Ovary (tissue), 10 donors: ENCODE measurements at places on chromosomes 12 and 14. TPM values are rescaled to one million over a fixed set of nuclear protein-coding genes. Genes with fewer than 3 reads are reported as not detected.

- no peak for DNase-seq
Observed at GRCh38 chr12:21219206-21219605, 88.2 kb downstream of the SLCO1B1 start.

- no peak for DNase-seq
Observed at GRCh38 chr12:92537290-92537960, 165.4 kb upstream of the PLEKHG7 start.

DNA sequence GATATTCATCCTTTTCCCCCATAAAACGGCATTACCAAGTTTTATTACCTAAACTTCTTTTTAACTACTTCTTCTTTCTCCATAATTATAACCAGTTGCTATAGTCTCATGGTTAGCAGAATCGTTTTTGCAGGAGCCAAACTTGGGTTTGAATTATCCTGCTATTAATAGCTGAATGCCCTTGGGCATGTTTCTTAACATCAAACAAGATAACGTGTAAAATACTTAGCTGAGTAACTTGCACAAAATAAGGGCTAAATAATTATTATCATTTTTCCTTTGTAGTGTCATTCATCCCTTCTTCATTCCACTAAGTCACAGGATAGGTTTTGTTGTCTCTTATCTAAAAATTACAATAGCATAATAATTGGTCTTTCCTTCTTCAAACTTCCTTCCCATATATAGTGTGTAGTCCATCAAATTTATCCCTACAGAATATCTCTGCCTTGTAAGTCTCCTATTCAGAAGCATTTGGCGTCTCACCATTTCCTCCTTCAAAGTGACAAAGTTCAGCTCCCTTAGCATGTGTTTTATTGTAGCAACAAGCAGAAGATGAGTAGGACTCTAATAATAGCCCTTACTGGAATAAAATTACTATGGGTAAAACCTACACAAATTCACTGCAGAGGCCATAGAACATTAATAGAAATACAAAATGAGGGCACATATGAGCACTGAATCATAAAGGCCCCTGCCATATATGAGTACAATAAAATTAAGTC lies 63.8 kb downstream of the FAR2 start:
- no peak for DNase-seq

GRCh38 chr14:30410986-30411385 lies 148.0 kb upstream of the G2E3 start:
- DNase-seq, result no peak

- DNase-seq, result no peak
Observed at GRCh38 chr12:81206429-81206828, 128.6 kb downstream of the ACSS3 start.

DNA sequence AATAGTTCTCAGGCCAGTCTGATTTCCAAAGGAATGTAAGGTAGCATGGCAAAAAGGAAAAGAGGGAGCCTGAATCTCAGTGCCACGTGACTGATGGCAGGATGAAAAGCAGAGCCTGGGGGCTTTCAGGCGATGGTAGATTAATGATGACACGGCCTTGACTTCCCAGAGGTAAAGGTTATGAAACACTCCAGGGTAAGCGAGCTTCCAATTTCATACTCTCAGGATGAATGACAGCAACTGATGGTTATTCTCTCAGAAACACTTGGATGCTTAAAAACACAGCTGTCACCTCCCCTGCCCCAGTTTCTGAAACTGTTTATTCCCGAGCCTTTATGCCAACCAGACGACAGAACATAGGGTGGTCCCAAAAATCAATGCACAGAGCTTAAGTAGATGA lies 28.8 kb downstream of the GDF11 start:
- no peak for DNase-seq

DNA sequence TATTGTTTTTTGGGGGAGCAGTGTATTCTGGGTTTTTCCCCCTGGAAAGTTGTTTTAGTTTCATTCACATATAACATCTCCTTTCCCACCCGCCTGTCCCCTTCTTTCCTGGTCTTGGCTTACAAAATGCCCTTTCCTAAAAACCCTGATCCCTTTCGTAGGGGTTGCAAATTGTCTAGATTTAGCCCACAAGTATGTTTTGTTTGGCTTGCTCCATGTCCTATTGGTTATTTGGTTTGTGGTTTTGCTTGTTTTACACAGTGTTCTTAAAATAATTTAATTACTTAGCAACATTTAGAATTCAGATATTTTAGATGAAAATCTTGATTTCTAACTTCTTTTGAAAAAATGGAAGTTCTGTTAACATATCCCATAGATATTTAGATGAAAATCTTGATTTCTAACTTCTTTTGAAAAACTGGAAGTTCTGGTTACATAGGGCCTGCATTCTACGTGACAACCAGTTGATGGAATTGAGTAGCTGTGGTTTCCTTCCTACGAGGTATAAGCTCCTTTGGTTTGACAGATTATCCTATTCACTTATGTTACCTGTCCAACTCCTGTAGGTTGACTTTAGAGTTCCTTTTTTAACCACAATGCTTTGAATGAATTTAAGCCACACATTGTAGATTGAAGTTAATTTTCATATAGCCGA lies 89.2 kb upstream of the TMEM263 start:
- DNase-seq, result no peak

- DNase-seq, result no peak
Observed at GRCh38 chr12:26732005-26732908, 100.7 kb downstream of the ITPR2 start.

- DNase-seq, result no peak
Observed at GRCh38 chr14:75206190-75206589, 29.8 kb upstream of the TMED10 start.

GRCh38 chr12:113063396-113064350 lies 7.1 kb downstream of the DTX1 start:
- DNase-seq, result no peak

DNA sequence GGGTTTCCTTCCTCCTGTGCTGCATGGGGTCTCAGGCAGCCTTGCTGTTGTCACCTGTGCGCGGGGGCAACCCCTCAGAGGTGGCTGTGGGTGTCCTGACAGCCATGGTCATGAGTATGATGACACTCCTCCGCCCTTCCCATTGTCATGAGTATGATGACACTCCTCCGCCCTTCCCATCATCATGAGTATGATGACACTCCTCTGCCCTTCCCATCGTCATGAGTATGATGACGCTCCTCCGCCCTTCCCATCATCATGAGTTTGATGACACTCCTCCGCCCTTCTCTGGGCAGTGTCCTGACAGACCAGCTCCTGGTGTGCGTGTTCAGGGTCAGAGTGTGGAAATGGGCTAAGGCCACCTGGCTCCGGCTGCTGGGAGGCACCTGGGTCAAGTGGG lies 40.0 kb downstream of the FBRSL1 start:
- DNase-seq, result no peak

GRCh38 chr14:77707355-77707723 lies 484 bp downstream of the ALKBH1 start:
- no peak for DNase-seq

DNA sequence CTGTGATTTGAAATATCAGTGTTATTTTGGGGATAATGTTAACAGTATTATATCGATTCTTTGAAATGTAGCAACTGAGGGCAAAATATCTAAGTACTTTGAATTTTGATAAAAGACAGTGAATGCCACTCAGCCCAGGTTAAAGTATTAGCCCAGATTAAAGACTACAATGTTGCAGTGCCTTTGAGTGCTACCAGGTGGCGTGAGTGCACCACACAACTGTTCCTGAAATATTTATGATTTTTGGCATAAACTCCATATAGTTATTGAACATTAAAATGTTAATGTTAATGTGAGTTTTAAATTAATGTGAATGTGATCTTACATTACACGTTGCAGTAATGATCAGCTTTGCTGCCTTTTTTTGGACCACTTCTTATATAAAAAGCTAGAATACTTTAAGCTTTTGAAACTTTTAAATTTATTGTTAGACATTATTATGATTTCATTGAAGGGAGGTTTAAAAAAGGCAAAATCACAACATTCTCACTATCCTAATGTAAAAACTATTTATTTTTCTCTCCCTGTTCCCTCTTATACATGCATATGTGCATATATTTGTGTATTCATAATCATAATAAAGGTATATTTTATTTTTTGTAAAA lies 22.5 kb downstream of the MRPS35 start:
- no peak for DNase-seq

The DDX11 gene
- 15.3 TPM for total RNA-seq

The KRT79 gene
- not detected for total RNA-seq

The POTEM gene
- total RNA-seq, result not detected

The INF2 gene
- 40.7 TPM for total RNA-seq
